ENCODE measurements at places on chromosomes 4 and X. TPM values are rescaled to one million over a fixed set of nuclear protein-coding genes. Genes with fewer than 3 reads are reported as not detected.

DNA sequence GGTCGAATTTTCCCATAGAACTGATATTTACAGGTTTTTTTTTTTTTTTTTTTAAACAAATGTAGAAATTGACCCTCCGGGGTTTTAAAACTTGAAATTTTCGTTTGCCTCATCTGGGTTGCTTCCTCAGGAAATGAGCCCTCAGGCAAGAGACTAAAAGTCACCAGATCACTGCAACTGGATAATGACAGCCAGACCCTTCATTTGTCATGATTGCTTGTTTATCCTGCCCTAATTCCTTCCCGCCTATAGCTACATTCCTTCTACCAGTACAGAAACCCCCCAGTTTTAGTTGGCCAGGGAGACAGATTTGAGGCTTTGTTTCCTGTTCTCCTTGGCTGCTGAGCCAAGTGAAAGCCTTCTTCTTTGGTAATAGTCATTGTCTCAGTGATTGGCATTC, 44.0 kb upstream of the IGFBP7 start:
- DNase-seq = no peak

The BEX2 gene
- total RNA-seq = 46.4 TPM

The SHROOM4 gene
- not detected for total RNA-seq

DNA sequence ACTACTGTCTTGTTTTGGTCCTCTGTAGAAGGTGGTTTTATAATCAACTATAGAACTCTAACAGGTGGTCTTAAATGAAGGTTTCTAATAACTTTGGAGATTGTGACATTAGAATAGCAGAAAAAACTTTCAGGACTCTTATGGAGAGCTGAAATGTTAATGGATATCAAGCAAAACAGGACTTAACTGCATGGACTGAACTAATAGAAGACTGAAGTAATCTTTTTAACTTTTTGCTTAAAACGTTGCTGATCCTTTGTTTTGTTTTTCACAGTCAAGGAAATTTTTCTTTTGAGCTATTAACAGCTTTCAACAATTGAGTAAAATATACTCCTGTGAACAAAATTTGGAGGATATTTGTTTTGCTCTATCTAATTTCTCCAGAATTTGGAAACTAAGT, 17.2 kb downstream of the NXT2 start:
- no peak for DNase-seq

GRCh38 chrX:115332832-115333231, 43.3 kb downstream of the LUZP4 start:
- no peak for DNase-seq

DNA sequence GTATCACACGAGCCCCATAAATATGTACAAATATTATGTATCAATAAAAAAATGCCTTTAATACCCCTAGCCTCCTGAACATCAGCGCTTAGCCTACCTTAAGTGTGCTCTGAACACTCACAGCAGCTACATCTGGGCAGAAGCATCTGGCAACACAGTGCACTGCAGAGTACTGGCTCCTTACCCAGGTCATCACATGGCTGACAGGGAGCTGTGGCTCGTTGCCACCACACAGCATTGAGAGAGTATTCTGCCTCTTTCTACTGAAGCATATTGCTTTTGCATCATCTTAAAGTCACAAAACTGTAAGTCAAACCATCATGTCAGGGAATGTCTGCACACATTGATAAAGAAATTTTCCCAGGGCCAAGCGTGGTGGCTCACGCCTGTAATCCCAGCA, 55.2 kb downstream of the TRIML1 start:
- DNase-seq = no peak

DNA sequence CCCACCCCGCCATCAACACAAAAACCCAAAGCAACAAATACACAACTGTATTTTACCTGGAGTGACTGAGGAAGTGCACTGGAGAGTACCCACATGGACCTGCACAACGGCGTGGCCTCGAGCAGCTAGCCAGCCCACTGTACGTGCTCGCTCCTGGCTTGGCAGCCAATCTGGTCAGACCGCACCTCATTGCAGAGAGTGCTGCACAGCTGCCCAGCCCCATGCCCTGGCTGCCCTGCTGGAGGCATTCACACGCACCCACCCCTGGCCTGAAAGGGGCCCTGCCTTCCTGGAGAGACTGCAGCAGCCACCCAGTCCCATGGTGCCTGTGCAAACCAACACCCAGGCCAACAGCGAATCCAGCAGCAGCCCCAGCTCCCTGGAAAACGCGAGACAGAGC, 116.3 kb downstream of the GALNTL6 start:
- no peak for DNase-seq

DNA sequence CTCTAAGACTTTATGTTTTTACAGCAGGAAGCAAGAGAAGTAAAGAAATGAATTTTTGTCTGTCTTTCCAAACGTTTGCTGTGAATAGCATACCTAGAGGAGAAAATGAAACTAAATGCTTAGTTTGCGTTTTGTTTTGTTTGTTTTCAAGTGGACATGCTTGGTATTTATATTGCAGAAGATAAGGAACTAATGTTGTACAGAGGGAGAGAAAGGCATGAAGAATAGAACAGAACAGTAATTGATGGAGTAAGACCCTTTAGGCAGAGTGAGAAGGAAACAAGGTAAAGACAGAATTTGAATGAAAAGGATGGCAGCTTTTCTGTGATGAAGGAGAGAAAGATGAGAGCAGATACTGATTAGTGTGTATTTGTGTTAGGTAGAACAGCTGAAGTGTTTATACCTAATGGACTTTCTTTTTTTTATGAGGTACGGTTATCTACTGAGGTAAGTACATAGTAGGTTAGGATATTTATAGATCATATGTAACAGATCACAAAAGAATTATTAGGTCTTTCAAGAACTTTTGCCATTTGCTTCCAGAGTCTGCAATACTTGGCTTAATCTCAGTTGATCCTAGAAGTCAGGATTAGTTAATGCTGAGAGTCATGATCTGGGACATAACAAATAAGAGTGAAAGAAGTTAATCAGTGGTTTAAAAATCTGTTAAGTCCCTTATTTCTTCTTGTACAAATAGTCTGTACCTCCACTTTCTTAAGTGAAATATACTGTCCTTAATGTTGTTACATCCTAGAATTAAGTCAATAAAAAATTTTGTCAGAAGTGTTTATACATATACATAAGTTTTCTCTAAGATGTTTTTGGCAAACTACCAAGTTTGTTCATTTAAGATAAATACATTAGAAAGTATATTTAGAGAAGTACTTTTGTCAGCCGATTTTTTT, 36.8 kb downstream of the FABP2 start:
- DNase-seq = no peak

The ARR3 gene
- not detected for total RNA-seq

GRCh38 chrX:117636826-117637225, 479.8 kb downstream of the KLHL13 start:
- no peak for DNase-seq

DNA sequence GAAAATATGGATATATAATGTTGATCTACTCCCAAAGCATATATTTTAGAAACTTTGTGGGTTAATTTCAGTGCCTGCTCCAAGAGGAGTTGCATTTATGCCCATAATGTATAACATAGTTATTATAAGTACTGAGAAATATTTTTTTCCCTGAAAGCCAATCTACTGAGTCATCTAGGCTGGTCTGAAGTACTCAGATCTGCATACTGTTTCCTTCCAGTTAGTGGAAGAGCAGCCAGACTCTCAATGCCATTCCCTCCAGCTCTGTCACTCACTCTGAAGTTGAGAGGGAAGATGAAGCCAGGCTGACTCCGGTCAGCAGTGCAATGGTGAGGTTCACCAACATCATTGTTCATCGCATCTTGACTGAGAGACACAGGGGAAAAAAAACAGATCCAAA, 505.1 kb downstream of the PPARGC1A start:
- DNase-seq = no peak

The PWWP3B gene
- total RNA-seq = not detected

DNA sequence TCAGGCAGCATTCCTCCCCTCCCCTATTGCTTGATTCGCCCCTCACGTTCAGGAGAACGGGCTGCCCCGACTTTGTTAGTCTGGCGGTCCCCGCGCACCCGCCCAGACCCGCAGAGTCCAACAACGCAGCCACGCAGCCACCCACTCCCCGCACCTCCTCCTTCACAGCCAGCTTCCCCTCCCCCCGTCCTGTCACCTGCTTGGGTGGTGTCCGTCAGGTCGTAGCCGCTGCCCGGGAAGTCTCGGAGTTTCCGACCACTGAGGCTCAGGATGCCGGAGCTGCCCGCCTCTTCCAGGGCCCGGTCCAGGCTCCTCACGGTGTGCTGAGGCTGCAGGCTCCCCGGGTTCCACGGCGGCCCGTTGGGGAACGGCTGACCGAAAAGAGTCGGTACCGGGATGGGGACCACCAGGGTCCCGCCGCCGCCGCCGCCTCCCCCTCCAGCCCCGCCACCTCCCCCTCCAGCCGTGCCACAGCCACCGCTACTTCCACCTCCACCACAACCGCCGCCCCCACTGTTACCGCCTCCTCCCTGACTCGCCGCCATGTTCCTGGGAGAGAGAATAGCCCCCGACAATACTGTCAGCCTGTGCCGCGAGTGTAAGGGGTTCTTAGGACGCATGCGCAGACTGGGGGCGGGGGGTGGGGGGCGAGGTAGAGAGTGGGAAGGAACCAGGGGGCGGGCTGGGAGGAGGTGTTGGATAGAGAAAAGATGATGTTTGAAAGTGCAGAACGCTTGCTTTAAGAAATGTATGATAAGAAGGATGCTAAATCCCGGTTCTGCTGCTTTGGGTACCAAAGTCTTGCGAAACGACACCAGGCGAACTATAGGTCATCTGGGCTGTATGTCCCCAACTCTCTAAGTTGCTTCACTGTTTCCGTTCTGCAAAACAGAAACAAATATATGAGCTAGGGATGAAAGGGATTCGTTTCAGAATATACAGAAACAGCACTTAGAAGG, at the start of gene LRCH2:
Gene LRCH2 (minus strand): TSS at position 600 of the 959 bp plus-strand sequence. CDS start 55 bp downstream, at position 545.
- no peak for DNase-seq

GRCh38 chr4:156933633-156934258, 37.9 kb downstream of the PDGFC start:
- DNase-seq = no peak

- no peak for DNase-seq
Observed at GRCh38 chr4:126890383-126890782, 742.4 kb upstream of the INTU start.

The UGT8 gene
- total RNA-seq = 0.11 TPM

DNA sequence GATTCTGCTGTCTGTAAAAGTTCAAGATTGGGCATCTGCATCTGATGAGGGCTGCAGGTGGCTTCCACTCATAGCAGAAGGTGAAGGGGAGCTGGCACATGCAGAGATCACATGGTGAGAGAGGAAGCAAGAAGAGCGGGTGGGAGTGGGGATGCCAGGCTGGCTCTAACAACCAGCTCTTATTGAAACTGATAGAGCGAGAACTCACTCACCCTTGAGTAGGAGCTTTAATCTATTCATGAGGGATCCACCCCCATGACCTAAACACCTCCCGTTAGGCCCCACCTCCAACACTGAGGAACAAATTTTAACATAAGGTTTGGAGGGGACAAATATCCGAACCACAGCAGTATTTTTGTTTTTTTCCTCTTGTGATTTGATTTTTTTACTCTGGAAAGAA, 45.8 kb downstream of the PHOX2B start:
- no peak for DNase-seq

DNA sequence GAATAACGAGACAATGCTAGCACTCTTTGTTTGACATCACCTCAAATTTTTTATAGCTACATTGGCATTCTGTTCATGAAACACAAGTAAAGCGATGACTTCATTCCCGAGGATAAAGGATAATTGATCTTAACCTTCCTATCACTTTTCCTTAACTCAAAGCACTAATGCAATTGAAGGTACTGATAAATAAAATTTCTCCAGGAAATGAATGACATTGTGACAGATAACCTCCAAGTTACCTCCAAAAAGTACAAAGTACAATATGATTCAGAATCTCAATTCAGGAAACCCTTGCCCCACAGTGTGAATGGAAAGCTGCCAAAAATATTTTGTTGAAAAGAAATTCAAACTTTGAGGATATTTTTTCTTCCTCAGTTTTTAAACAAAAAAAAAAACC, 1.8 kb downstream of the PRSS12 start:
- DNase-seq = no peak

The NLGN3 gene
- total RNA-seq = 3.4 TPM

- DNase-seq = no peak
Observed at GRCh38 chrX:40543661-40544328, 37.0 kb upstream of the ATP6AP2 start.

The GPC4 gene
- not detected for total RNA-seq

The NIPAL1 gene
- 0.85 TPM for total RNA-seq

GRCh38 chrX:137432609-137433008, 133.3 kb upstream of the ZIC3 start:
- DNase-seq = no peak

DNA sequence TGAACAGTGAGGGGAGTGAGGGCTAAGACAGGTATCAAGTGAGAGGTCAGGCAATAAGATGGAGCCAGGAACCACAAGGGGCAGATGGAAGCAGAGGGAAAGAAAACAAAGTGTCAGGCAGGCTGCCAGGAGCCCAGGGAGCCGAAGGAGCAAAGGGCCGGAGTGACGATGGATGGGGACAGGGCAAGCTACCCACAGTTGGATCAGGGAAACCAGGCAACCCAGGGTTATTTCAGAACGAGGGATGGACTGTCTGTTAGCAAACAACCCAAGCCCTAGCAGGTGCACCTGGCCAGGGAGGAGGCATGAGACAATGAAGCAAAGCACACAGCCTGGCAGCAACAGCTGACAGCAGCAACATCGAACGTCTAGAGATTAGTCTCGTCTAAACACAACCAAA, 39.2 kb downstream of the SEL1L3 start:
- DNase-seq = no peak

GRCh38 chr4:72505314-72505744, 63.7 kb downstream of the ADAMTS3 start:
- no peak for DNase-seq

GRCh38 chr4:1512738-1513660, 106.8 kb upstream of the NKX1-1 start:
- peak; percentile 52 for DNase-seq

DNA sequence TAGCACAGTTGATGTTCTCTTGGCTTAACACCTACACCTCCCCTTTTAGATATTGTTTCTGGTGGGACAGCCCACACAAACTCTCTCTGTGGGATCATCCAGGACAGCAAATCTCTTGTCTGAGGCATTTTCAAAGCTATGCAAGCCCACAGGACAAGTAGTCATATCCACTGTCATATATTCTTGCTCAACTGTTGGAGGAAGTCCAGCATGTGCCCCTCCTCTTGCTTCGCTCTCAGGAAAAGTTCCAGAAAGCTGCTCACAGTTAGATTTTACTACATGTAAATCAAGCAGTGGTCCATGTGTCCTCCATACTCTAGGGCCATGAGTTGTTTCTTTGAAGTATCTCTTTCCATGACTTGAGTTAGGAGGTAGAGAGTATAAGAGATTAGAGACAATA, 260.7 kb downstream of the INPP4B start:
- DNase-seq = no peak

- no peak for DNase-seq
Observed at GRCh38 chrX:1592470-1593142, 1.2 kb downstream of the AKAP17A start.

DNA sequence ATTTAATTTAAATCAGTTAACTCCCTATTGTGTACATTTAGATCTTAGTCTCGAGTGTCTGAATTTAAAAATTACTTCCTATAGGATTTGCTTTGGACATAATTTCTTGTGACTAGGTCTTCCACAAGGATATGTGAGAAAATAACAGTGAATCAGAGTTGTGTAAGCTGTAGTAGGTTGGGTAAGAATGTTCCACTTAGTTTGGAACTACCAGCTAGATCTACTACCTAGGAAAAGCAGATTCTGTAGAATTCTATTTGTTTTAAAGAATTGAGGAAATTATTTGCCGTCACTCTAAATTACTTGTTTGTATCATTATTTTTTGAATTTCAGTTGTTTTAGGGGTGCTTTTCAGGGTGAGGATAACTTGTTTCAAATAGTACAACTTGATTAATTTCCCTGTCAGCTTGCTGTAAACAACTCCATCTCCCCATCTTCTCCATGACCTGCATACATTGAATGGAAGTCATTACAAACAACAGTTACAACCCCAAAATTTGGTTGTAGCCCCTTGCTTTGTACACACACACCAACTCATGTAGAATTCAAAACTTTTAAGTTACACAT, 1.3 kb downstream of the MTHFD2L start:
- no peak for DNase-seq
